Germinal center (tissue), 1 donor: ENCODE measurements at places on chromosomes 5 and 9.

- DNase-seq = no peak
Observed at GRCh38 chr5:1462358-1462757, 17.1 kb upstream of the SLC6A3 start.

GRCh38 chr9:76880210-76880609, 25.7 kb downstream of the PRUNE2 start:
- DNase-seq = no peak

DNA sequence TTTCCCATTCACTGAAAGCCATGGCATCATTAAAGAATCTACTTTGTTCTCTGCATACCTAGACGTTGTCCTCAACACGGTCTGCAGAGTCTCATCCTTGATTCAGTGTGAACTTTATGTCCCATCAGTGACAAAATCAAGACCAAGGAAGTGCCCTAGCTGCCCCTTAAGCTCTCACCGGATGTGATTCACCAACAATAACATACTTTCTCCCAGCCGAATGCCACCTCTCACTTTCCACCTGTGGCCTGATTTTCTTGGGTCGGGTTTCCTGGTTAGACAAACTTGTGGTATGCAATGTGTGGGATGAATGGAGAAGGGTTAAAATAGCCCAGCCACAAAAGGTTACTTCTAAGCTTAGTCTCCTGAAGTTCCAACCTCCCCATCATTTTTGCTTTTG, 145.3 kb upstream of the PAPPA start:
- no peak for DNase-seq

GRCh38 chr5:158450751-158451171, 591.8 kb upstream of the CLINT1 start:
- no peak for DNase-seq

GRCh38 chr9:121783521-121784507, 132.4 kb downstream of the DAB2IP start:
- no peak for DNase-seq

DNA sequence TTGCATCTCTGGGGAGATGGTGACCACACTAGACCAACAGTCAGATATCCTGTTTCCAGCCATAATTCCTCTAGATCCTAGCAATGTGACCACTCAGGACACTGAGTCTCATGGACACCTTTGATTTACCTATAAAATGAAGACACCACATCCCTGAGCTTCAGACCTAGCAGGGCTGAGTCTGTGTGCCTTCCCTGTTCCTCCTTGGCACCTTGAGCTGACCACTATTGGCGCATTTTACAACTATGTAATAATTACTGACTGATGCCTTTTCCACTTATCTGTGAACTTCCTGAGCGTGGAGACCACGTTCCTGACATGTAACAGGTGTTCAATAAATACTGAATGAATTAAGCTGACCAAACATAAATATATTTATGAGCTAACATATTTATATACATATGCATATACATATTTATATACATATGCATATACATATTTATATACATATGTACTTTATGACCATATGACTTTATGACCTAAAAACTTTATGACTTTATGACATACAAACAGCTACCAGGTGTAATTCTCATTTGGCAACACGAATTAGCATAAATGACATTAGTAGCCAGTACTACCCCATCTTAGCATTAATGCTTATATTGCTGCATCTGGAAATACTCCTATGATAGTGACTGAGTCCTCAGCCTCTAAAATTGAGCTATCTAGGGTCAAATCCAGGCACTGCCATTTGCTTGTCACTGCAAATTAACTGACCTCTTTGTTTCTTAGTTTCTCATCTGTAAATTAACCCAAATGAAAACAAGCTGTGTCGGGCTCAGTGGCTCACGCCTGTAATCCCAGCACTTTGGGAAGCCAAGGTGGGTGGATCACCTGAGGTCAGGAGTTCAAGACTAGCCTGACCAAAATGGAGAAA, 150.6 kb downstream of the GNA14 start:
- no peak for DNase-seq

- DNase-seq = no peak
Observed at GRCh38 chr9:38384990-38385848, 7.3 kb upstream of the ALDH1B1 start.

GRCh38 chr5:113031557-113031956, 55.0 kb downstream of the DCP2 start:
- DNase-seq = no peak

DNA sequence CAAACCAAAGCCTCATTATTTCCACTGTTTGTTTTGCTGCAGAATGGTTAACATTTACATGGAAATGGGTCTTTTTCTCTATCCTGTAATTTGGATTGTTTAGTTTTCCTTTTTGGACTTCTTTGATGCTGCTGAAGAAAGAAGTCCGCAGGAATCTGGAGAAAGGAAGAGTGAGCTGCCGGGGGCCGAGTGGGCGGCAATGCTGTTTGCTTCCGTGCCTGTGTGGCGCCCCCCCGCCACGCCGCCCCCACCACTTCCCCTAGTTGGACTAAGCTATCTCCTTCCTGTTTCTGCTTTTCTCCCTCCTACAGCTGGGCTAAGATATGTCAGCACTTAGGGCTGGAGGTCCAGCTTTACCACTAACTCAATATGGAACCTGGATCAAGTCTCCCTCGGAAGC, 39.7 kb downstream of the ACTL7B start:
- DNase-seq = no peak

GRCh38 chr5:102154291-102154690, 141.8 kb downstream of the SLCO4C1 start:
- DNase-seq = no peak

- peak; percentile 66 for DNase-seq
Observed at GRCh38 chr5:136028782-136029742, at the start of gene TGFBI. Gene TGFBI (plus strand): TSS chr5:136028988. CDS start chr5:136029056, 68 bp downstream.

GRCh38 chr9:113600023-113600823, 136.7 kb downstream of the RGS3 start:
- no peak for DNase-seq

DNA sequence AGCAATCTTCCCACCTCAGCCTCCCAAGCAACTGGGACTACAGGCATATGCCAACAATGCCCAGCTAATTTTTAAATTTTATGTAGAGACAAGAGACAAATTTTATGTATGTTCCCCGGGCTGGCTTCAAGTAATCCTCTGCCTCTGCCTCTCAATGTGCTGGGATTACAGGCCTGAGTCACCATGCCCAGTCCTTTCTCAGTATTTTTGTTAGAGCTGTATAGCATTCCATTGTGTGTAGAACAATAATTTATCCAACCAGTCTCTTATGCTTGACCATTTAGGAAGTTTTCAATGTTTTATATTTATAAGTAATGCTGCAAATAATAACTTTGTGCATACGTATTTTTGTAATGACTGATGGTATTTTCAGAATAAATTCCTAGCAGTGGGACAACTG, 38.9 kb upstream of the CTXN3 start:
- DNase-seq = no peak

DNA sequence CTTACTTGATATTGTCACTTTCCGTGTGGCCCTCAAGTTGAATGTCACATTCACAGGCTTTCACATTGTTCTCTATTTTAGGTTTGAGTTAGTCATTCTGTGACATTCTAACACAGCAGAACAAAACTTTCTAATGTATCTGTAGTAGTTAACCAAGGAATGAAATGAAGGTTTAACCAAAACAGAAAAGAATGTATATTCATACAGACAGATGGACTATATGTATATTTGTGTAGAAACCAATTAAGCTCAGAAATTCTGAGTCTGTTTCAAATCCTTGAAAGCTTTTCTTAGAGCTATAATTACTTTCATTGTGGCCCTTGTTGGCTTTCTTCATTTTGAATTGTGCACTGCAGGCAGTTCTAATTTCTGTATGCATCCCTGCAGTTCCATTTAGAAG, 654.7 kb downstream of the LRRC70 start:
- no peak for DNase-seq

DNA sequence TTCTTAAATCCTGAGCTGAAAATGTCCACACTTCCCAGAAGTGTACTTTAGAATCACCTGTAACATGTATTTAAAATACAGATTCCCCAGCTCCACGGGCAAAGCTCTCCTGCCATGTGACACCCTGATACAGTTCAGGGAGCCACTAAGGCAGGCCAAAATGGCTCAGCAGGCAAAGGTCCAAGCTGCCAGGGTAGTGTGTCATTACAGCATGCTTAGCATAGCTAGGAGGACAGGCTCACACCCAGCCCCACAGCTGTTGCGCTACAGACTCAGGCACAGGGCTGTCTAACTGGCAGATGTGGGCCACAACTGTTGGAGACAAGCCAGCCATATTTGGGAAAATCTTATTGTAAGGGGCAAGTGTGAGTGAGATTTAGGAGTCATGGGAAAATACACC, 73.0 kb downstream of the C9orf85 start:
- no peak for DNase-seq

DNA sequence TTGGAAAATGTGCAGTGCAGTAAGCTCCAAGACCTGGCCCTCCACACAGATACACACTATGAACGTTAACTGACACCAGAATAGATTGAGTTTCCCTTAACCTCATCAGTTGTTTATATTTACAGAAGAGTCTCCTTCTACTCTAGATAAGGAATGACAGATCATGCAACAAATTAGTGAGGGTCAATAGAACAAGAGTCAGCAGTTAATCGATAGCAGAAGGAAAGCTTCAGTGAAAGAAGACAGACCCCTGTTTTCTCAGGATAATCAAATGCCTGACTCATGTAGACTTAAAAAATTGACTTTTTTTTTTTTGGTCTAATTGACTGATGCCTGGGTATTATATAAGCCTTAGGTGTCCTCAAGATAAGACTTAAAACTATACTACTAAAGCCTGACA, 179.9 kb downstream of the DTWD2 start:
- DNase-seq = no peak

GRCh38 chr9:127121628-127122175, 733 bp downstream of the ANGPTL2 start:
- DNase-seq = no peak

GRCh38 chr9:35522187-35522586, 32.3 kb downstream of the RUSC2 start:
- DNase-seq = no peak

DNA sequence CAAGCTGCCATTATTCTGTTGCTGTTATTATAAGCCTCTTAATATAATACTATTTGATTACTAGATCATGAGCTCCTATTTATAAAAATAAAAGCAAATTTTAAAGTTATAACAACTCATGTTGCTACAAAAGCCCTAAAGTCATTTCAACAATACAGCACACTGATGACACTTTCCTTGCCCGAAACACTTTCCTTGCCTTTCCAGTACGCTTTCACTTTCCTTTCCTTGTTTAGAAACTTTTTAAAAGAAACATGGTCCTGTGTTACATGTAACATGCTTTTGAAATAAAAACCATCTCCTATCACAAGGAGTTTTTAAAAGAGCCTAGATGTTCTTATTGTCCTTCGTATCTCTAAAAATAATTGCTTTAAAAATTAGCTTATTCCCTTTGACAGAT, 688.4 kb downstream of the PTPRD start:
- DNase-seq = no peak

DNA sequence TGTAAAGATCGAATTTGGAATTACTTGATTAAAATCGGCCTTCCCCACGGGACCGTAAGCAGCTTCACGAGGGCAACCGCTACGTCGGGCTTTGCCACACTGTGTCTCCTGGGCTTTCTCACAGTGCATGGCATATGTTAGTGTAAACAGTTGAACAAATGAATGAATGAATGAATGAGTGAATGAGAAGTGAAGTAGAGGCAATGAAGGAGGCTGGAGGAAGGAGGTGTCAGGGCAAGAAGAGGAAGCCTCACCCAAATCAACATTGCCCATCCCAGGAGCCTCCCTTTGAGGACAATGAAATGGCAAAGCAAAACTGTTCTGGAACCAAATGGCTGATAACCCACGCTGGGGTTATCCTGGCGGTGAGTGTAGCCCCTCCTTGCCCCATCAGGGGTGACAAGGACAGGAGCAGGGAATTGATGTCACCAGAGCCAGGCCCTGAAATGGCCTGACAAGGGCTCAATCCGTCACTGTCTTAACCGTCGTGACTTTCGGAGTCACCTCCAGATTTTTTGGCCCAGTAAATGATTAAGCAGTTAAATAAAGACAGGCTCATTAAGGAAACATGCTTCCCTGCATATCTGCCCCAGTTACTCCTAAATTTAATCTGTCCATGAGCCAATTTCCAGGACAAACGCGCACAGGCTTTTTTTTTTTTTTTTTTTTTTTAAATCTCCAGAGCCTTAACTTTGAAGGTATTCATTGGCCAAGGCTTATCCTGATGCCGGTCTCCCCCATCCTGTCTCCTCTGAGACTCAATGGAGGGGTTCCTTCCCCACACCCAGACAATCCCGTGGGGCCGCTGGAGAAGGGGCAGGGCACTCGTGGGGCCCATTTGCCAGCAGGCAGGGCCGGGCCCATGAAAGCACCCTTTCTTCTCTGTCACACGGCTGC, 88.4 kb upstream of the BOD1 start:
- DNase-seq = no peak

GRCh38 chr5:20367178-20367577, 379.2 kb upstream of the CDH18 start:
- no peak for DNase-seq

- DNase-seq = no peak
Observed at GRCh38 chr9:124042201-124042721, 30.7 kb downstream of the LHX2 start.

GRCh38 chr5:132049559-132049958, 10.9 kb upstream of the IL3 start:
- no peak for DNase-seq

- DNase-seq = no peak
Observed at GRCh38 chr5:13427827-13428557, 516.5 kb downstream of the DNAH5 start.

- no peak for DNase-seq
Observed at GRCh38 chr5:20605732-20606525, 617.9 kb upstream of the CDH18 start.

DNA sequence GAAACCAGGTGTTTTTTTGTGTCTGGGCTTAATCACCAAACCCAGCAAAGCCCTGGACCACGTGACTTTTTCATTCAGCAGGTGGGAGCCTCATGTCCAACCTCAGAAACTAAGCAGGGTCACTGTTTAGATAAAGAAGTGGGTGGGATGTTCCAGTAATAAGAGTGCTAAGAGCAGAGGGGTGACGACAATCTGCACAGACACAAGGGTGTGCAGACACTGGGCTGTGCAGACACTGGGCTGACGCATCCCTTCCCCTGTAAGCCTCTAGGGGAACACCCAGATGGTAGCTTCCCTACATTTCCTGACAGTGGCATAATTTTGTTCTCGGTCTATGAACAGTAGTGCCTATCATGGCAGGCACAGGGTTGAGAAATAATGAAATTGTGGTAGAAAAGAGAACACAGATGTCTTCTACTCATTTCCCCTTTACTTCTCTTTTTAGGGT, 85.1 kb downstream of the SAXO1 start:
- no peak for DNase-seq

- DNase-seq = no peak
Observed at GRCh38 chr5:144144956-144145751, 25.3 kb downstream of the YIPF5 start.

DNA sequence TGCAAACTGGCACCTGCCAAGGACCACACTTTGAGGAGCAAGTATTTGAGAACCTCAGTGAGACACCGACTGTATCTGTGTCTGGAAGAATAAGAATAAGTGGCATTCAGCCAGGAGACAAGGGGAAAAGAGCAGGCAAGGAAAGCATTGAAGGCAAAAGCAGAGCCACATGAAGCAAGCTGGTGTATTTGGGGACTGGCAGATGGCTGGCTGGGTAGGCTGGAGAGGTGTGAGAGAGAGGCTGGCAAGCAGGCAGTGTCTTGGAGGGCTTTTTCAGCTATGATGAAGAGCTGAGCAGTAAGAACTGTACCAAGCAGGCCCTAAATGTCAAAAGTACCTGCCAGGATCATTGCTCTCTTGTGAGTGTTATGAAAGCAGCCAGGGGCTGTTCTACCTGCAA, 14.1 kb upstream of the C5orf58 start:
- no peak for DNase-seq

GRCh38 chr5:6236858-6237481, 141.4 kb downstream of the MED10 start:
- peak; percentile 16 for DNase-seq

GRCh38 chr5:42811591-42812446, at the start of gene SELENOP:
Gene SELENOP (minus strand): TSS chr5:42811892. CDS start chr5:42808353, 3,539 bp downstream.
- DNase-seq = no peak
